NCI-H146 (cell line): ENCODE measurements at places on chromosomes 3 and 15.

- no peak for DNase-seq
These were observed 3.0 kb downstream of the TSC22D2 start for GRCh38 chr3:150411106-150411460.

- DNase-seq: no peak
These were observed 19.3 kb downstream of the IGF1R start for GRCh38 chr15:98667521-98668179.

DNA sequence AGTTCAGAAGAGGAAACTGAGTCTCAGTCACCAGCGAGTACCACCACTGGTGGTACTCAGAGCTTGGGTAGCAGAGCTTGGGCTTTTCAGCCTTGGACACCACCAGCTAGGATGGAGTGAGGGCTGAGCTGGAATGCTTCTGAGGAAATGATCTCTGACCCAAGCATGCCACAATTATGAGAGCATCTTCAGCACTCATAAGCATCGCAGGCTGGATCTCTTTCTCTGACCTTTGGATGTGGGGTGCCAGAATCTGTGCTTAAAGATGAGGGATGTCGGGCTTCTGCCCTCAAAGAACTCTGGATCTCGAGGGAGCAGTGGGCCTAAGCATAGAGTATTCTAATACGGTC, 36.4 kb downstream of the ZNF710 start:
- no peak for DNase-seq

GRCh38 chr15:41981371-41982132, 9.2 kb upstream of the EHD4 start:
- DNase-seq: no peak

GRCh38 chr3:147654827-147655226, 245.7 kb downstream of the ZIC1 start:
- DNase-seq: no peak

GRCh38 chr3:20608054-20608738, 422.2 kb upstream of the SGO1 start:
- peak; percentile 29 for DNase-seq

DNA sequence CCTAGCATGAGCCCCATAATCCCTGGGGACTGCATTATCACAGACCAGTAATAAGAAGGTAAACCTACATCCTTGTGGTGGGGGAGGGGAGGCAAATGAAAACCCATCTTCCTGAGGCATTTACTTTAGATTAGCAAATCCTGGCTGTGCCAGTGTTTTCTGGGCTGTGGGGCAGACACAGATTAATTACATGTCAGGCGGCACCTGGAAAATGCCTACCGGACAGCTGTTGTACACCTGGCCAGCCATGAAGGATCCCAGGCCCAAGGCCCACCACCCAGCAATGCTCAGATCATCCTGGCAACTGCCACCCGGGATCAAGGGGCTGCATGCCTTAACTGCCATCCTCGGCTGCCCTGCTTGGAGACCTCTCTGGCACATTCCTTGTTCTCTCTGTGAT, 59.1 kb upstream of the RASA2 start:
- DNase-seq: peak; percentile 32

DNA sequence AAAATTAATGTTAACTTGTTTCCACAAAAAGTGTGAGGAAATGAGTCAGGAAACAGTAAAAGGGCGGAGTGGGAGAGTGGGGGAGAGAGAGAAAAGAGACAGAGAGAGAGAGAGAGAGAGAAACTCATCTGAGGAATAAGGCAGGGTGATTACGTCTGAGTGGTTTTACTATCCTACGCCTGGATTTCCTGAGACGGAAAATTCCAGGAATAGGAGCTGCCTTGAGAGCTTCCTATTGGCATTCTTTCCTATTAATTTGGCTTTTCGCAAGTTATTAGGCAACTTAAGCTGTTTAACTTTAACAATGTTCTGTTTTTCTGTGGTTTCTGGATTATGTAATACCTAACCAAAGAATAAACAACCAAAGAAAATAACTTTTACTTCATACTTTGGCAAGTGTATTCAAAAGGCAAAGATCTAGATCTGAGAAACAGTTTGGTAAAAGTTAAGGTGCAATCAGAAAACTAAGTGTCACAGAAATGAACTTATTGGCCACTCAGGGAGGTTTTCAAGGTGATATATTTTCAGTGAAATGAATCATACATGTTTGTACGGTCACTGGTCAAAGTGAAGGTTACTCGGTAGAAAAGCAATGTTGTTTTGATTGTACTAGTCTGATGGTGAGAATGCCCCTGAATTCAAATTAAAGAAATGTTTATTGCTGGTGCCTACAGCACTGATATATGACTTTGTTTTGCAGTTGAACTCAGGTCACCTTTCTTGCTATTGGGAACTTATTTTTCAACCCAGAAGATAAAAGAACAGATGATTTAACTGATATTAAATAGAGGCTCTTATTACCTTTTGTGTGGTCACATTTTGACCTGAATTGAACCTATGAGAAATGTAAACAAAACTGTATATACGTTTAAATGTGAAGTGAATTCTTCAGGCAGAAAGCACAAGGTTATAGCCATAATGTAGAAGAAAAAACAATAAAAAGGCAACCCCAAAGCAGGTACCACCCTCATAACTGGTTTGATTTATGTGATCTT, 39.9 kb upstream of the TNFSF10 start:
- DNase-seq: peak; percentile 25

DNA sequence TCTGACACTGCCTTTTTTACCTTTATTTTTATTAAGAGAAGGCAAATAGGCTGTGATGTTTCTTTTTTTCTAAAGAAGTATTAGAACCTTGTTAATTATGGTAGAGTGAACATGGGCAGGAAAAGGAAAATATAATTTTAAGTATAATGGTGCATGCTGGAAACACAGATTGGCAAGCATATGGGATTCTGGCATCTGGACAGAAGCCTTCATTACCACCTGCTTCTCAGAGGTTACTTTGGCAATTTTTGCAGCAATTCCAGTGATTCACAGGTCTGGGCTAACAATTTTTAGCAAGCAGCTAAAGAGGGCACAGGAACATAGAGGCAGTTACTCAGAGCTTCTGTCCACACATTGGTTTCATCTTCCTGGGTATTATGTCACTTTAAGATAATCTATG, 258.3 kb downstream of the DIPK2A start:
- no peak for DNase-seq

GRCh38 chr3:188972310-188972709, 199.5 kb upstream of the TPRG1 start:
- DNase-seq: no peak

- no peak for DNase-seq
These were observed 497.0 kb upstream of the TBL1XR1 start for GRCh38 chr3:177694316-177694715.

- no peak for DNase-seq
These were observed 5.8 kb downstream of the KLHL25 start for GRCh38 chr15:85788771-85789495.

- no peak for DNase-seq
These were observed 114.6 kb downstream of the LRIG1 start for GRCh38 chr3:66386011-66386924.

GRCh38 chr3:64961301-64961700, 273.5 kb upstream of the ADAMTS9 start:
- no peak for DNase-seq

DNA sequence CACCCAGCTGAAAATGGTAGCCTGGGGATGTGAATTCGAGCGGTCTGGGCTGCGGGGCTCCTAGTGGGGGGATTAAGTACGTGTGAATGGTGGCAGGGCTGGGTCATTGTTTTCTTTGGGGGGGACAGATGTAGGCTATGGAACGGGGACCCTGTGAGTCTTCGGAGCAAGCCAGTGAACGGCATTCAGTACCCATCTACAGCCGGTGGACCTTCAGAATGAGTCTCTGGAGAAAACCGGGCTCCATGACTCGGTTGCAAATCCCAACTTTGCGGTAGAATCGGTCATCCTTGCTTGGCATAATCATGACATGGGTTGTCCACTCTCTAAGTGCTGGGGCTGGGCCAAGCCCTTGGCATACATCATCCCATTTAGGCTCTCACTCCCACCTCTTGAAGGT, 7.2 kb upstream of the EOMES start:
- no peak for DNase-seq

GRCh38 chr15:98586066-98586465, 62.3 kb upstream of the IGF1R start:
- no peak for DNase-seq

DNA sequence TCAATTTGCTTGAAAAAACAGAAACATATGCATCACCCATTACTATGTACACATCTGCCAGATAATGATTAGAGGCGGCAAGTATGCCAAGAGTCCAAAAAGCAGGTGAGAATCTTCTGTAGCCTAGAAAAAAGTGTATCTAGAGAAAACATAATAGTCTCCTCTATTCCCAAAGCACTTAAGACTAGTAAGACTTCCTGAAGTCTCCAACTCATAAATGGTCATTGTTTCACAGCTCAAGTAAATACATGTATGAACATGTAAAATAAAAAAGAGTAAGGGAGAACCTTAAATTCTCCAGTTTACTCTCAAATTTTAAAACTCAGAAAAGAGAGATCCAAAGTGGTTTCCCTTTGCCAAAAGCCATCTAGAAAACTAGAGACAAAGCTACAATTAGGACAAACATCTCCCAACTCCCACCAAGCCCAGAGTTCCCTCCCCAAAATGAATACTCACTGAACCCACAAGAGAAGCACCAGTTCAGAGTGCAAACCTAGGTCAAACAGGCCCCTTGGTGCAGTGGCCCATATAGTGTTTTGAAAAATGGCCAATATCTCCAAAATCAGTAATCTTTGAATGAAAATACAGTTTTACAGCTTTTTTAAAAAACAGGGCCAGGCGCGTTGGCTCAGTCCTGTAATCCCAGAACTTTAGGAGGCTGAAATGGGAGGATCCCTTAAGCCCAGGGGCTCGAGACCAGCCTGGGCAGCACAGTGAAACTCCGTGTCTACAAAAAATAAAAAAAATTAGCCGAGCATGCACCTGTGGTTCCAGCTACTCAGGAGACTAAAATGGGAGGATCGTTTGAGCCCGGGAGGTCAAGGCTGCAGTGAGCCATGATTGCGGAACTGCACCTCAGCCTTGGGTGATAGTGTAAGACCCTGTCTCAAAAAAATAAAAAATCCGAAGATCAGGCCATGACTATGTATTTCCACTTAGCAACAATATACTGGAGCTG, 11.0 kb upstream of the MAP4 start:
- no peak for DNase-seq

DNA sequence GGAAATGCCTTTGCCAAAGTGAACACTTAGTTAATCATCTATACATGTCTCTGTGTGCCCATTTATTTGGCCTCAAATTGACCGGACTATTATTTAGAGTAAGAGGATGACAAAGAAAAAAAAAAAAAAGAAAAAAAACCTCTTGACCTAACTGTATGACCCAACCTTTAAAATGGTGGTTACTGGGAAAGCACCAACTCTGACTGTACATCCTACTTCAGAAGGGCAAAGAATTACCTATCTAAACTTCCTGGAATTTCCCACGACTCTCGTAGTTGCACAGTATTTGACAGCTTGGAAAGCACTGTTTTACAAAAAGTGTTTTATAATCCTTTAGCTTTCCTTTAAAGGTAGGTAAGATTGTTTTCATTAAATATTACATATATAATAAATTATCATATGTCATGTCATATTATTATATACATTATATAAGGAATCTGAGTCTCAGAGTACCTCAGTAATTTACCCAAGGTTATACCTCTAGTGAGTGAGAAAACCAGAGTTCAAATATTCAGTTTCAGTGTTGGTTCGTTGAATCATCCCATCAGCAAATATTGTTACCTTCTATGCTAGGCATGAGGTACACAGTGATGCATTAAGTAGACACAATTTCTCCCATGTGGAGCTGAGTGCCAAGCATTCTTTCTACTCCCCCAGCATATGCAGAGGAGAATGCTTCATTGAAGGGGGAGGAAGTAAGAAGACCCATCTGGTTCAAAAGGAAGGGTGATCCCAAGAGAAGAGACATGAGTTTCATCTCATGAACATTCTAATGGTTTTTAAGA, 5.0 kb downstream of the BCL2A1 start:
- DNase-seq: no peak

- no peak for DNase-seq
These were observed 25.7 kb downstream of the IQGAP1 start for GRCh38 chr15:90413411-90414379.

- no peak for DNase-seq
These were observed 1028.6 kb downstream of the MCTP2 start for GRCh38 chr15:95259965-95260364.

- DNase-seq: no peak
These were observed 328.5 kb upstream of the GOLIM4 start for GRCh38 chr3:168424059-168424734.

DNA sequence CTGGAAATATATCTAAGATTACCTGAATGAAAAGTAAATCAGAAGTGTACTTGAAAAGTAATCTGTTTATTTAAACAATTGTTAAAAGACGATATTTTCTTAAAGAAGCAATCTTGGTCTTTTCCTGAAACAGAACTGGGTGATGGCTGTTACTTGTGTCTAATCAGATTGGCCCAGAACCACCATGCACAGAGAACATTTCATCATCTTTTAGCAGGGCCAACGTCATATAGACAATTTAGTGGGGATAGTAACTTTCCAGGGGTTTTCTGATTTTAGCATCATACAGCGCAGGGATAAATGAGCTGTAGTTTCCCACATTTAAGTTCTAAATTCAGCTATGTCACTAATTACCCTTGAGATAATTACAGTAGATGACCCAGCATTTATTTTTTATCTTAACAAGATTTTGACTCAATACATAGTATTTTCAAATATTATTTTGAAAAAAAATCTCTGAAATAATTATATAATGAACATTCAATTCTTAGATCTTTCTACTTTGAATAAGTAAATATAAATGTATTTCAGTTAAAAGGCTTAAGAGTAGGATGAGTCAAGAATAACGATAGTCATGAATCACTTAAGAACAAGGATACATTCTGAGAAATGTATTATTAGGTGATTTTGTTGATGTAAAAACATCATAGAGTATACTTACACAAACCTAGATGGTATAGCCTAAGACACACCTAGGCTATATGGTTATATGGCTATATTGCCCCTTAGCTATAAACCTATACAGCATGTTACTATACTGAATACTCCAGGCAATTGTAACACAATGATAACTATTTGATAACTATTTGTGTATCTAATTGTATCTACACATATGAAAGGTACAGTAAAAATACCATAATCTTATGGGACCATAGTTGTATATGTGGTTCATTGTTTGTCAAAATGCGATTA, 103.8 kb upstream of the MME start:
- no peak for DNase-seq

DNA sequence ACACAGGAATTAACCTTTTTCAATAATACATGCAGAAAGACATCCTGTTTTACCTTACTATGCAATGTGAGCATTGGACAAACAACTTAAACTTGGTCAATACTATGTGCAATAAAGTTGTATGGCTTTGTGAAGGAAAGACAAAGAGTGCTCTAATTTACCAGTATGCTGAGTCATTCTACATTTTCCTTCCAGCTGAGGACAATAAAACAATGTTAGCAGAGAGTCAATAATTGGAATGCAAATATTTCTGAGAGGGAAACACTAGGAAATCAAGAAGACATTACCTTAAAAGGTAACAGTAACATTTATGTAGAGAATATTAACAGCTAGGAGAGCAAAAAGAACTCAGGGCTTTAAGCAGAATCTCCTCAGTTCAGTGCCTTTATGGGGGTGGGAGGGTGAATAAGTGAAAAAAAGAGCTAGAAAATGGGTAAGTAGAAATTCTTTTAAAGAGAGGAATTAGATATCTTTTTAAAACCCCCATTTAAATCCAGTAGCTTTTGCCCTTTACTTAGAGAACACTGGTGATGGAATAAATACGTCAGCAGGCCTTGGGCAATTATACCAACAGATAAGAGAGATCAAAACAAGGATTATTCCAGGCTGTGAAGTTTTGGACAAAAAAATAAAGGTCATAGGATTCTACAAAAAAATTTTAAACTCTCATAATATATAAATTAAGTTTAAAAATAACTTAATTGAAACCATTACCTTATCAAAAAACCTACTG, 11.6 kb upstream of the HGD start:
- peak; percentile 85 for DNase-seq

GRCh38 chr3:41599127-41599484, 362.8 kb downstream of the ULK4 start:
- DNase-seq: no peak
